Spleen (tissue), 13 donors: ENCODE measurements at places on chromosomes 6 and 20. TPM values are rescaled to one million over a fixed set of nuclear protein-coding genes. Genes with fewer than 3 reads are reported as not detected.

DNA sequence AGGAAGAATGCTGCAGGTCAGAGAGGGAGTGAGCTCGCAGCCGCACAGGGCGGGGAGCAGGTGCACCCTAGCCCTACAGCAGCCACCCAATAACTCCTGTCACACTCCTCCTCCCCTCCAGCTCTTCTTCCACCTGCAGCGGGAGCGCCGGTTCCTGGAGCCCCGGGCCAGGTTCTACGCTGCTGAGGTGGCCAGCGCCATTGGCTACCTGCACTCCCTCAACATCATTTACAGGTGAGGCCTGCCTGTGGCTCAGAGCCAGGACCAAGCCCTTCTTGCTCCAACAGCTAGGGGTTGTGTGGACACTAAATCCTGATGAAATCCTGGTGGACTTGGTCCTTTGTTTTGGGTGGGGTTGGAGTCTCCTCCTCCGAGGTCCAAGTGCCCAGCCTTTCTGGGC, 11.7 kb downstream of the SGK2 start:
- H3K27ac ChIP-seq, result no peak overlapping the region
- no peaks in the 10 kb centered on the region for H3K27me3 ChIP-seq
- H3K4me3 ChIP-seq, result no peak overlapping the region

DNA sequence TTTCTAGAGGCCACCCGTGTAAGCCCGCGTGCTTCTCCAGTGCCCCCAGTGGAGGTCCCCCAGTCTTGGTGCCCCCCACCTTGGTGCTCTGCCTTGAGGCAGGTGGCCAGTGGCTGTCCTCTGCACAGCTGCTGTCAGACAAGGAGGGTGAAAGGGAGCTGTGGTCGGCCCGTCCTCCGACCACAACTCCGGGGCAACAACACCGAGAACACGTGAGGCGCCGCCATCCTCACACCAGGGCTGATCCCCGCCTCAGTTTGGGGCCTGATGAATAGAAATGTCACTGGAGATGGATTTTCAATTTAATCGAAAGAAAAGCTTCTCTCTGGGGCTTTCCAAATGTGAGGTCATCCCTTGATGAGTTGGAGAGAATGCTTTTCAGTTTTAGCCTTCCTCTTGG, 304.6 kb downstream of the CDH4 start:
- H3K27ac ChIP-seq, result no peak overlapping the region
- no peaks in the 10 kb centered on the region for H3K4me1 ChIP-seq
- DNase-seq, result no peak
- no peak overlapping the region for H3K4me3 ChIP-seq
- H3K27me3 ChIP-seq, result no peaks in the 10 kb centered on the region

DNA sequence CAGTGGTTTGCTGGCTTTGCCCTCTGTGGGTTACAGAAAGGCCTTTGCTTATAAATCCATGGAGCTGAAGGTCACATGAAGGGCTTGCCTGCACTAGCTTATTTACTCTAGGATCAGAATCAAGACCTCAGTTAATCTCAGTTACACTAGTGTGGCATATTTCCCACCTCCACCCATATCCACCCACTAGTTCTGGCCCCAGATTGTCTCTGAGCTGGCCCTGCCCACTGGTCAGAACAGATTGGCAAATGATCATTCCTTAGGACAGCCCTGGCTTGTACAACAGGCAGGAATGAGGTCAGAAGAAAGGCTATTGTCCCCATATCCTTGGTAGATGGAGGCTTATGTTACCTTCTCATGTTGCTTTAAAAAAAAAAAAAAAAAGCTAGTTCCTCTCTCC, 33.3 kb upstream of the SASH1 start:
- no peaks in the 10 kb centered on the region for H3K36me3 ChIP-seq
- no peak for DNase-seq
- H3K27ac ChIP-seq, result no peak overlapping the region
- no peaks in the 10 kb centered on the region for H3K27me3 ChIP-seq
- no peak overlapping the region for H3K4me3 ChIP-seq
- no peaks in the 10 kb centered on the region for H3K4me1 ChIP-seq

DNA sequence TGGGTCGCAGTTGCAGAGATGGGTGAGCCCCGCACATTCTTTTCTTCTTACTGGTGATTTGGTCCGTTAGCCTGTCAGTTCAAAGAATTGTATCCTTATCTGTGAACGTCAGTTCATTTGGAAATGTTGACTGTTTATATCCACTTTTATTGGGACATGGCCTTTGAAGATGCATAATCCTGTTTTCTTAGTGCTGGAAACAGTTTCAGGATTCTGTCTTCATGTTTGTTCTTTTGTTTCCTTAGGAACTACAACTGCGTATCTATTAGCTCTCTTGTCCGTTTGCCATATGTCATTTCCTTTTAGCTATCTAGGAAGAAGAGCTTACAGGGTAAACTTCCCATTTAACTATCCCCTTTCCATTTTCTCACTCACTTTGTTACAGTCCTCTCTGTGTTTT, 35.0 kb upstream of the TULP1 start:
- no peak for DNase-seq
- no peaks in the 10 kb centered on the region for H3K36me3 ChIP-seq
- no peak overlapping the region for H3K4me3 ChIP-seq
- H3K27ac ChIP-seq, result no peak overlapping the region
- H3K4me1 ChIP-seq, result no peaks in the 10 kb centered on the region

GRCh38 chr20:33640287-33640686, 21.8 kb upstream of the C20orf144 start:
- H3K4me1 ChIP-seq, result no peaks in the 10 kb centered on the region
- no peaks in the 10 kb centered on the region for H3K27me3 ChIP-seq
- no peak overlapping the region for H3K27ac ChIP-seq
- H3K4me3 ChIP-seq, result no peak overlapping the region

DNA sequence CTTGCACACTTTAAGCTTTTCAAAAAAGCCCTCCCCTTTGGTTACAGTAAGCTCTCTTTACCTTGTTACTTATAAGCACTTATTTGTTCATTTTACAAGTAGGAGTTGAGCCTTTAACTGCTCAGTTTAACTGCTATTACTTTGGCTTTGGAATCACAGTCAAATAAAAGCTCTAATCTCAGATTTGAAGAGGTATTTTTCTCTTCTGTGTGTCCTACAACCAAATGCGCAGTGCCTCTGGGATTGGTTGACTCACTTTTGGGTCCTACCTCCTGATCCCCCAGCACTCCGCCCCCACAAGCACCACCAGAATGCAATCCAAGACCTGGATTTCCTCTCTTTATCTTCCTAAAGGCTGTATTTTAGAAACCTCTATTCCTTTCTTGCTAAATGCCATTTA, 2.5 kb downstream of the NCOA7 start:
- H3K4me3 ChIP-seq, result no peak overlapping the region
- H3K4me1 ChIP-seq, result peaks cover 57% of the 10 kb centered on the region
- DNase-seq, result no peak
- no peaks in the 10 kb centered on the region for H3K27me3 ChIP-seq

- H3K36me3 ChIP-seq, result no peaks in the 10 kb centered on the region
- H3K27ac ChIP-seq, result no peak within 1 kb of the TSS
- no peaks in the 10 kb centered on the region for H3K27me3 ChIP-seq
- H3K4me1 ChIP-seq, result peaks cover 27% of the 10 kb centered on the region
- peak within 1 kb of the TSS; percentile 68 for H3K4me3 ChIP-seq
Observed at GRCh38 chr20:59933296-59933848, at the start of gene SYCP2. TSS of gene SYCP2 (minus strand) at chr20:59933637. CDS start at chr20:59922413, 11,224 bp downstream.

GRCh38 chr6:129696028-129696418, 14.0 kb downstream of the ARHGAP18 start:
- DNase-seq, result no peak
- H3K27ac ChIP-seq, result no peak overlapping the region
- H3K4me1 ChIP-seq, result no peaks in the 10 kb centered on the region

The SLC22A2 gene
- not detected for total RNA-seq

DNA sequence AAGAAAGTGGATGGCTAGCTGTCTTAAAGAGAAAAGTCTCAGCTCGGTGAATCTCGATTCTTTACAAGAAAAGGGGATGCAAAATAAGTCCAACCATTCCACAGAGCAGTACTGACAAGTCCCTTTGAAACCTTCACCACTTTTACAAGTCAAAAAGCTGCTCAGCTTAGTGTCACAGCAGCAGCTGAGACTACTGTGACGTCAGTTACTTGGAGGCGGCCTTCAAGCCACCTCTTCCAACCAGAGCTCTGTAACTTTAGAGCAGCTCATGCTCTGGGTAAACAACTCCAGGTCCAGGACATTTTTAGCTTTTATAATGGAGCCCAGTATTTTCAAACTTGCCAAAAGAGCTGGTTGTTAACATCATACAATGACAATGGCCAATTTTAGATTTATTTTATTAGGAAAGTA, at the start of gene KIAA0408:
TSS of gene KIAA0408 (minus strand) at position 159 of the 411 bp plus-strand sequence. CDS start 5,408 bp downstream, outside the sequence.
- no peaks in the 10 kb centered on the region for H3K36me3 ChIP-seq
- H3K4me3 ChIP-seq, result no peak within 1 kb of the TSS
- H3K27me3 ChIP-seq, result no peaks in the 10 kb centered on the region
- no peaks in the 10 kb centered on the region for H3K4me1 ChIP-seq
- no peak for DNase-seq

The HLA-DMB gene
- total RNA-seq, result 135 TPM

The PNPLA1 gene
- total RNA-seq, result 1.5 TPM

The HNF4A gene
- not detected for total RNA-seq

The DNPH1 gene
- 54.0 TPM for total RNA-seq

The TMEM151B gene
- 0.17 TPM for total RNA-seq

DNA sequence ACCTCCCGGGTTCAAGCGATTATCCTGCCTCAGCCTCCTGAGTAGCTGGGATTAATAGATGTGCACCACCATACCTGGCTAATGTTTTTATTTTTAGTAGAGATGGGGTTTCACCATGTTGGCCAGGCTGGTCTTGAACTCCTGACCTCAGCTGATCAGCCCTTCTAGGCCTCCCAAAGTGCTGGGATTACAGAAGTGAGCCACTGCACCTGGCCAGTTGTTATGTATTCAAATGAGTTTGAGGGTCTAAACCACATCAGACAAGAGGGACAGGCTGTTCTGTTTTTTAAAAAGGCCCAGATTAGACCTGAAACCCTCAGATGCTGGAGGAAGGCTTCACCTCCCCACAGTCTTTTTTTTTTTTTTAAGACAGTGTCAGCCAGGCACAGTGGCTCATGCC, 4.1 kb upstream of the SPAG4 start:
- H3K27ac ChIP-seq, result no peak overlapping the region
- no peak for DNase-seq
- no peaks in the 10 kb centered on the region for H3K27me3 ChIP-seq
- H3K36me3 ChIP-seq, result no peaks in the 10 kb centered on the region
- peaks cover 11% of the 10 kb centered on the region for H3K4me1 ChIP-seq

GRCh38 chr6:166449036-166449435, 66.3 kb upstream of the MPC1 start:
- no peak for DNase-seq
- peaks cover 21% of the 10 kb centered on the region for H3K36me3 ChIP-seq
- no peak overlapping the region for H3K4me3 ChIP-seq
- H3K27ac ChIP-seq, result no peak overlapping the region
- H3K4me1 ChIP-seq, result no peaks in the 10 kb centered on the region

GRCh38 chr6:111805511-111806164, 67.6 kb downstream of the FYN start:
- no peak for DNase-seq
- peak overlapping the region; percentile 69 for H3K27ac ChIP-seq
- H3K4me1 ChIP-seq, result peaks cover 67% of the 10 kb centered on the region
- H3K27me3 ChIP-seq, result no peaks in the 10 kb centered on the region
- peaks cover 3% of the 10 kb centered on the region for H3K36me3 ChIP-seq

DNA sequence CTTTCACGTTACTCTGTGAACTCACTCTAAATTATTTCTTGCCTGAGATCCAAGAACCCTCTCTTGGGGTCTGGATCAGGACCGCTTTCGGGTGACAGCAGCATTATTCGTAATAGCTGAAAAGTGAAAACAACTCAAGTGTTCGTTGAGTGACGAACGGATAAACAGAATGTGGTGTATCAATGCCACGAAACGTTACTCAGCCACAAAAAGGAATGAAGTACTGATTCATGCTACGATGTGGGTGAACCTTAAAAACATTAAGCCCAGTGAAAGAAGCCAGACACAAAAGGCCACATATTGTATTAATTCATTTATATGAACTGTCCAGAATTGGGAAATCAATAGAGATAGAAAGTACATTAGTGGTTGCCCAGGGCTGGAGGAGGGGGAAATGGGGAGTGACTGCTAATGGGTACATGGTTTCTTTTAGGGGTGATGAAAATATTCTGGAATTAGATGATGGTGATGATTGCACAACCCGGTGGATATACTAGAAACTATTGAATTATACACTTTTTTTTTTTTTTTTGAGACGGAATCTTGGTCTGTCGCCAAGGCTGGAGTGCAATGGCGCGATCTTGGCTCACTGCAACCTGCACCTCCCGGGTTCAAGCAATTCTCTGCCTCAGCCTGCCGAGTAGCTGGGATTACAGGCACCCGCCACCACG, 8.4 kb downstream of the PTGIS start:
- H3K27me3 ChIP-seq, result no peaks in the 10 kb centered on the region
- no peaks in the 10 kb centered on the region for H3K36me3 ChIP-seq
- H3K4me3 ChIP-seq, result no peak overlapping the region
- no peak for DNase-seq

The FAM83C gene
- total RNA-seq, result not detected

GRCh38 chr6:110476046-110476849, at the start of gene SLC22A16:
TSS of gene SLC22A16 (minus strand) at chr6:110476613. CDS start at chr6:110476574, 39 bp downstream.
- peak within 1 kb of the TSS; percentile 30 for H3K4me3 ChIP-seq
- peak within 1 kb of the TSS; percentile 22 for H3K27ac ChIP-seq
- peak; percentile 83 for DNase-seq
- no peaks in the 10 kb centered on the region for H3K36me3 ChIP-seq
- H3K27me3 ChIP-seq, result peaks cover 32% of the 10 kb centered on the region

DNA sequence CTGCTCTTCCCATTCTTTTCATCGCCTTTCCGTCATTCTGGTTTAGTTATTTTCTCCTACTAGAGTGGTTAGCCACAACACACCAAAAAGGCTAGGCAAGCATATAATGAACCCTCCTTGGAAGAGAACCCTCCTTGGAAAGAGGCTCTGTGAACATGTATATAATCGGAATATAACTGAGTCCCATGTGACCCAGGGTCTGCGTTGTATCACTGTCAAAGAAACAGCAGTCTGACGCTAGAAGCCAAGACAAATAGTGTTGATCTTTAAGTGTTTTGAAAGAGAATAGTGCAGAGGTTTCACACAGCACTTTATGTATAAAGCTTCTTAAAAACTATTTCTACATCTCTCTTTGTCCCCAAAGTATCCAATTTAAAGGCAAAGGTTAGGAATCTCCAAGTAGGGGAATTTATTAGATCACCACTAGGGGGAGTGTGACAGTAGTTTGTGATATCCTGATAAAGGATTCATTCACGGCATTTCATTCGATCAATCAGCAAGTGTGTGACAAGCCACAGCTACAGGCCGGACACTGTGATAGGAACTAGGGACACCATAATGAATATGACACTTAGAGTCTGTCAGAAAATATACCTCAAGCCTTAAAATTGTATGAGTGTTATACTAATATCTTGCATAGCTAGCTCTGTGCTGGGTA, 395.3 kb downstream of the CD109 start:
- H3K4me1 ChIP-seq, result no peaks in the 10 kb centered on the region
- no peak for DNase-seq
- H3K27ac ChIP-seq, result no peak overlapping the region
- no peaks in the 10 kb centered on the region for H3K36me3 ChIP-seq
- no peak overlapping the region for H3K4me3 ChIP-seq

- H3K27ac ChIP-seq, result no peak overlapping the region
- no peaks in the 10 kb centered on the region for H3K36me3 ChIP-seq
- H3K27me3 ChIP-seq, result no peaks in the 10 kb centered on the region
- H3K4me3 ChIP-seq, result no peak overlapping the region
- DNase-seq, result no peak
- peaks cover 70% of the 10 kb centered on the region for H3K4me1 ChIP-seq
Observed at GRCh38 chr6:14732844-14733757, 512.8 kb upstream of the JARID2 start.

- H3K4me3 ChIP-seq, result no peak overlapping the region
- no peak overlapping the region for H3K27ac ChIP-seq
- no peaks in the 10 kb centered on the region for H3K27me3 ChIP-seq
- no peaks in the 10 kb centered on the region for H3K36me3 ChIP-seq
- no peak for DNase-seq
- no peaks in the 10 kb centered on the region for H3K4me1 ChIP-seq
Observed at GRCh38 chr20:18014411-18014810, 43.3 kb downstream of the OVOL2 start.

The HTR1E gene
- total RNA-seq, result not detected

The KCNK16 gene
- not detected for total RNA-seq
